Glutamatergic neuron (in vitro differentiated cells): ENCODE measurements at places on chromosomes 16 and 17. TPM values are rescaled to one million over a fixed set of nuclear protein-coding genes. Genes with fewer than 3 reads are reported as not detected.

Gene SLFN11
- total RNA-seq = not detected

GRCh38 chr16:85370881-85371651 is 242.1 kb upstream of the GSE1 start:
- H3K27ac ChIP-seq = no peak overlapping the region
- no peaks in the 10 kb centered on the region for H3K36me3 ChIP-seq
- H3K27me3 ChIP-seq = peaks cover 10% of the 10 kb centered on the region
- no peak for DNase-seq
- H3K4me3 ChIP-seq = no peak overlapping the region

DNA sequence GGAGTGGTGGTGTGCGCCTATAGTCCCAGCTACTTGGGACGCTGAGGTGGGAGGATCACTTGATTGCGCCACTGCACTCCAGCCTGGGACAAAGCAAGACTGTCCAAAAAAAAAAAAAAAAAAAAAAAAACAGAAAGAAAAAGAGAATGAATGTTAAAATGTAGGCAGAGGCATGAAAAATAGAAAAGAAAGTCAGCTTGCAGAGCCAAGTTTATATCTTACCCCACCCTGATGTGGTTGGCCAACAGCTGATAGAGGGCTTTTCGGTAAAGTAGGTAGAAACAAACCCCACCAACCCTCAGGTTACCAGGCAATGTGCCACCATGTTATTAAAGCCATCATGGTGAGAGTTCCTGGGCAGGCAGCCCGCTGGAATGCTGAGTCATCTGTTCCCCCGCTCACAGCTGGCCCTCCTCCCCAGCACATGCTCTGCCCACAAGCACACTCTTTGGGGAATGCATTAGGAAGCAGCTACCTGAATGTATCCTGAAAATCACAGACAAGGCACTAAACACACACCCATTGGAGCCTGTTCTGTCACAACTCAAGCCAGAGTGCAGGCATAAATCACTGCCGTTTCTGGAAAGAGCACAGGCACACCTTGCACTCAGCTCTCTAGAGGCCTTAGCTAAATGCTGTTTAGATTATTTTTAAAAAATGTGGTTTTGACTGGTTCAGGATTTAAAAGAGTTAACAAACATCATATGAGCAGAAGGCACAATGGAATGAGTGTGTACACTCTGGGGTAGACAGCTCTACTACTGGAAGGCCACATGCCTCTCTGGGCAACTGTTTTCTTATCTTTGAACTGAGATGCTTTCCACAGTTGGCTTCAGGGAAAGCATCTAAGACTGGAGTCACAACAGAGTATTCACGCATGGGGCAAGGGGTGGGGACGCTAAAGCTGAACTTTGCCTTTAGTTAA is 128.5 kb downstream of the PARN start:
- H3K4me1 ChIP-seq = peaks cover 12% of the 10 kb centered on the region
- no peaks in the 10 kb centered on the region for H3K27me3 ChIP-seq
- peak; percentile 38 for DNase-seq
- H3K27ac ChIP-seq = peak overlapping the region; percentile 17

DNA sequence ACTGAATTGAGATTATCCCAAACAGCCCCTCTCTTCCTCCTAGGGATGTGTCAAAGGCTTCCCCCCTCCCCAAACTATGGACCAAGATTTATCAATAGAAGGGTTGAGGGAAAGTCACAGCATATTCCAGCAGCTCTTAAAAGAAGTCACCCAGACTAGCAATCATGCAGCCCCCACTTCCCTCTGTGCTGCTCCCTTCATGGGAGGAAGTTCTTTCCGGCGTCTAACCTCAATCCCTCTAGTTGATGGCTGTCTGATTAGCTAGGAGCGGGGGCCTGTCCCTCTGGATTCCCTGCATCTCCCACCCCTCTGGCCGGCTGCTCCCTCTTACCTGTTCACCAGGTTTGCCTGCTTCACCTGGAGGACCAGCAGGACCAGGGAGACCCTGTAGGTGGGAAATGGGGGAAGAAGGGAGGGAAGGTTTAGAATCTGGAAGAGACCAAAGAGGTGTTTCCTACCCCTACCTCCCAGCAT is 9.2 kb downstream of the COL1A1 start:
- H3K4me3 ChIP-seq = no peak overlapping the region
- no peaks in the 10 kb centered on the region for H3K36me3 ChIP-seq
- no peak overlapping the region for H3K27ac ChIP-seq
- H3K27me3 ChIP-seq = peaks cover 13% of the 10 kb centered on the region

Gene ZNF624
- 11.2 TPM for total RNA-seq

DNA sequence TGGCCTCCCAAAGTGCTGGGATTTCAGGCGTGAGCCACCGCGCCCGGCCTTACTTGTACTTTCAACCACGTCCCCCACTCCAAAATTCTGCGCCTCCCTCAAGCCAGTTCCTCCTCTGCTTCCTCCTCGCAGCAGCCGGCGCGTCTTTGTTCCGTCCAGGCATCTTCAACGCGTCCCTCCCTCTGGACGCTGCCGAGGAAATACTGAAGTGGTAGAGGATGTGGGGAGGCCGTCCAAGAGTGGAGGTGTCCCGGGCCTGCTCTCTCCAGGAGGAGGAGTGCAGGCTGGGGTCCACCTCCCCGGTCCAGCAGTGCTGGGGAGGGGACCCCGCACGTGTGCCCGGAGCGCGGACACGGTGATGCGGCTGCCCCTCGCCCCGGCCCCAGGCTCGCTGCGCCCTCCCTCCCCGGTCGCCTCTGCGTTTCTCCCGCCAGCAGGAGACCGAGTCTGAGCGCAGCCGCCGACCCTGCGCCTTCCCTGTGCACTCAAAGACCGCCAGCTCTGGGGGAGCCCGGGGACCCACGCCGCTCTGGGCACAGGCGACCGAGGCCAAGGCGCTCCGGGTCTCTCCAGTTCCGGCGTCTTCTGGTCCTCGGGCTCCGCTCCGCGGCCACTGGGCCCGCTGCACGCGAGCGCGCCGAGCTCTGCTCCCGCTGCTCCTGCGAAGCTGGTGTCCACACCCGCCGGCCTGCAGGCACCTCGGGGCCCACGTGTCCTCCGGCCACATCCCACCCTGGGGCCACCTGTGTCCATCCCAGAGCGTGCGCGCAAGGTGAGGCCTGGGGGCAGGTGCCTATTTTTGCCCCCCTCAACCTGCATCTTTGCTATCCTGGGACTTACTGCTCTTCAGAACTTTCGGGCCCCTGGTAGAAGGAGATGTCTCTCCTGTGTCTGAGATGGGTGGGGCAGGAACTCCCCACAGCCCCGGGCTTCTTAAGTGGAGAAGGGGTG is 31.7 kb downstream of the OSBPL7 start:
- peak; percentile 77 for DNase-seq
- H3K4me3 ChIP-seq = peak overlapping the region; percentile 91
- H3K27me3 ChIP-seq = peaks cover 18% of the 10 kb centered on the region
- no peaks in the 10 kb centered on the region for H3K36me3 ChIP-seq

DNA sequence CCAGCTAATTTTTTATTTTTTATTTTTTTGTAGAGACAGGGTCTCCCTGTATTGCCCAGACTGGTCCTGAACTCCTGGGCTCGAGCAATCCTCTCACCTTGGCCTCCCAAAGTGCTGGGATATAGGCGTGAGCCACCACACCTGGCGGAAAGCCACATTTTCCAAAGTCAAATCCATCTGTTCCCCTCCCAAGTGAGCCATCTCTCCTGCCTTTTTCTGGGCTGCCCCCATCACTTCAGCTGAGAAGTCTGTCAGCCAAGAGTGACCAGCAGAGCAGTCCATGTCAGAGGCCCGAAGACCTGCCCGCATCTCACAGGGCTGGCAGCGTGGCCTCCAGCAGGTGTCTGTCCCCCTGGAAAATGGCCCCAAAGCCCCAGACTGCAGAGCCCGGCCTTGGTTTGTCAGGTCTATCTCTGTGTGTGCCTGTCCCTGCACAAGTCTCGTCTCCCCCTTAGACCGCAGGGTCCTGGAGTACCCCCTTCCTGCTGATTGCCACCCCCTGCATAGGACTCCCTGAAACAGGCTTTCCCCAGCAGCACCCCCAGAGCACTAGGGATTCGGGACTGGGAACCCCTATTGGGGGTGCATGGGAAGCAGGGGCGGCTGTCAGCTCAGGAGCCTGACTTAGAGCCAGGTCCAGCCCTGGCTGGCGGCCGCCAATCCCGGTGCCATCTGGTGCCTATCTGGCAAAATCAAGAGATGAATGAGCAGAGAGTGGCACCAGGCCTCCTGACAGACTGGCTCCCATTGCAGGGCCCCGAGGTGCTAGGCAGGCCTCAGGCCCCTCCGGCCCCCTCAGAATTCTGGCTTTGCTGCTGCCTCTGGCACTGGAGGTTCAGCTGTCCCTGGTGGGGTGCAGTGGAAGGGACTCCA is 7.8 kb downstream of the TTYH2 start:
- no peak overlapping the region for H3K27ac ChIP-seq
- H3K27me3 ChIP-seq = peaks cover 2% of the 10 kb centered on the region
- peaks cover 23% of the 10 kb centered on the region for H3K4me1 ChIP-seq
- no peak overlapping the region for H3K4me3 ChIP-seq

DNA sequence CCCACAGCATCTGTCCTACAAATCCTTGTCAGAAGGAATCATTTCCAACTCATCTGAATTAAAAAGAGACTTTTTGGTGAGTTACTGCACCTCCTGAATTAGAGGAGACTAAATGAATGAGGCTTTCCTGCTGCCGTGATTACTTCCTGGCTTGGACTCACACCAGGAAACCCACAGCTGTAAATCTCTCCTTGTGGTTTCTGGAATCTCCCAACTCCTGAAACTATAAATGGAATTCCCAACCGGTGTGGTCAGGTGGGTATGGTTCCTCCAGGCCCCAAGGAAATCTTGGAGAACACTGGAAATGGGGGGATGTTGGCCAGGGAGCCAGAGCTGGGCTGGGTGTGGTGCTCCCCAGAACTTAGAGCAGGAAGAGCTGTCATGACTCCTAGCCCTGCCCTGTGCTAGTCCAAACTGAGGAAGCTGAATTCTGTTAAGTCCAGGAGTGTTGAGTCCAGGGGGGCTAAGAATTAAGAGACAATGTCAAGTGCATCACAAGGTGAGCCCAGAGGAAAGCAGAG is 216.4 kb downstream of the GSG1L start:
- DNase-seq = no peak
- H3K4me3 ChIP-seq = no peak overlapping the region
- H3K27ac ChIP-seq = no peak overlapping the region
- peaks cover 5% of the 10 kb centered on the region for H3K36me3 ChIP-seq

DNA sequence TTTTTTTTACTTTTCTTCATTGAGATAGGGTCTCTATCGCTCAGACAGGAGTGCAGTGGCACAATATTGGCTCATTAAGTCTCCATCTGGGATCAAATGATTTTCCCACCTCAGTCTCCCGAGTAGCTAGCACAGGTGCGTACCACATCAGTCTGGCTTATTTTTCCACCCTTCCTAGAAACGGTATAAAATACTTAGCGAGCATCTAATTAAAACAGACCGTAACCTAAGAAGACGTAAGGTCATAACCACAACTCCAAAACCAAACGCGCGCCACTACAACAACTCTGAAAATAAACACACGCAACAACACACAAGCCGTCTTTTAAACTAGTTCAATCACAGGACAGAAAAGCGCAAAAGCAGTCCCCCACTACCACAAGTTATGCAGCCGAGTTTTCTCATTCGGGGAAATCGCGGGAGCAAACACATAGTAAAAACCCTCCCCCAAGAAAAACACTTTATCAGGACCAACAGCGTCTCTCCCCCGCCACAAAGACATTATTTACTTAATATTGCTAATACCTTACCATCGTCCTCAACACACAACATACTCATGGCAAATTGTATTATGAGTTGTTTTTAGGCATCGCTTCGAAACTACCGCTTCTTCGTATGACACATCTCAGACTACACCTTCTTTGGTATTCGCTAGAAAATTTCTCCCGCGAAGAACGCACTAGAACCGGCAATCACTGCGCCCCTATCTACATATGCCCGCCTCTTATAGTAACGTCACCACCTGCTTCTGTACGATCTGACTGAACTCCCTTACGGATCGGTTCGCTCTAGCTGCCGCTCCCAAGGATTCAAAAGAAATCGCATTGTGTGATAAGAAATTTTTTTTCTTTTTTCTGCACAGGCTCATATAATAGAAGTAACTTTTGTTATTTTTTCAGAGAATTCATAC is 32.8 kb downstream of the TEX14 start:
- H3K4me3 ChIP-seq = peak overlapping the region; percentile 77
- H3K27ac ChIP-seq = peak overlapping the region; percentile 99
- peak; percentile 55 for DNase-seq
- peaks cover 7% of the 10 kb centered on the region for H3K27me3 ChIP-seq

Gene MYO15B
- total RNA-seq = 82.6 TPM

Gene ABCC11
- total RNA-seq = not detected

Gene KRT23
- total RNA-seq = not detected

GRCh38 chr16:30621765-30622164 is 11.6 kb upstream of the ZNF689 start:
- H3K36me3 ChIP-seq = no peaks in the 10 kb centered on the region
- H3K4me3 ChIP-seq = no peak overlapping the region
- H3K27ac ChIP-seq = no peak overlapping the region
- peaks cover 5% of the 10 kb centered on the region for H3K27me3 ChIP-seq
- DNase-seq = no peak
- no peaks in the 10 kb centered on the region for H3K4me1 ChIP-seq

DNA sequence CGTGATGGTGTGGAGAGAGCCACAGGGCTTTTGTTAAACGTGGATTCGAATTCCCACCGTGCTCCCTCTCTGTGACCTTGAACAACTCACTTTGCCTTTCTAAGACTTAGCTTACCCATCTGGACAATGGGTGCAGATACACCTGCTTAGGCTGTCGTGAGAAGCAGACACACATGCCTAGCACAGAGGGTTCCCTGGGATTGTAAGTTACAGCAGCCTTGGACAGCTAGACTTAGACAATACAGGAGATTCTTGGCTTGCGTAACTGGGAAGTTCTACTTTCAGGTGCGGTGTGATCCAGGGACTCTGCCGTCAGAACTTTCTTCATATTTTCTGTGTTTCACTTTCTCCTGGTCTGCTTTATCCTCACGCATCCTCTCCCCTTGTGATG is 127.0 kb downstream of the ABCC1 start:
- no peak for DNase-seq
- H3K27ac ChIP-seq = no peak overlapping the region
- H3K36me3 ChIP-seq = no peaks in the 10 kb centered on the region

DNA sequence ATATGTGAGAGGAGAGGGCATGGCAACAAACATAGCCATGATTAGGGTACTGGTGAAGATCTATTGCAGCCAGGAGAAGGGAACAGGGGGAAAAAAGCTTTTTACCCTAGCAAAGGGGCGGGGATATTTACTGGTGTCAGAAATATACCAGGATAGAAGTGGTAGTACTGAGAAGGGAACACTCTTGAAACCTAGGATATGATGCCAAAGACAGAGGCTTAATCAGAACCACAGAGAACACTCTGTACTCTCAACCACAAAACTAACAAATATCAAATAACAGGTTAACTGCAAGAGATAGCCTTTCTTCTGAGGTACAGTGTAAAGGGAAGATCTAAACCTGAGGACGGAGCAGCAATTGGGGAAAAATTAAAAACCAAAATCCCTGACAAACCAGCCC is 112.2 kb downstream of the KIF2B start:
- H3K36me3 ChIP-seq = no peaks in the 10 kb centered on the region
- no peaks in the 10 kb centered on the region for H3K27me3 ChIP-seq
- DNase-seq = no peak
- no peaks in the 10 kb centered on the region for H3K4me1 ChIP-seq

Gene CCL5
- total RNA-seq = not detected

- no peak overlapping the region for H3K27ac ChIP-seq
- H3K36me3 ChIP-seq = no peaks in the 10 kb centered on the region
- peaks cover 2% of the 10 kb centered on the region for H3K27me3 ChIP-seq
- DNase-seq = no peak
Observed at GRCh38 chr16:77775911-77776909, 12.2 kb upstream of the VAT1L start.

Gene ACSM5
- not detected for total RNA-seq

GRCh38 chr16:22282254-22282892 is 14.8 kb upstream of the POLR3E start:
- H3K4me1 ChIP-seq = peaks cover 27% of the 10 kb centered on the region
- no peak for DNase-seq
- peaks cover 4% of the 10 kb centered on the region for H3K27me3 ChIP-seq
- peaks cover 4% of the 10 kb centered on the region for H3K36me3 ChIP-seq
- no peak overlapping the region for H3K27ac ChIP-seq
- no peak overlapping the region for H3K4me3 ChIP-seq
